ENCODE measurements at places on chromosomes 5 and 9. TPM values are rescaled to one million over a fixed set of nuclear protein-coding genes. Genes with fewer than 3 reads are reported as not detected.

Gene DRD1
- total RNA-seq: not detected

Gene RMRP
- 5,949 TPM for total RNA-seq

Gene SH3TC2
- total RNA-seq: not detected

Gene HK3
- total RNA-seq: 0.21 TPM
